ENCODE measurements at places on chromosomes 5 and 9.
A peak's percentile ranks its signal among the peaks of the same experiment; 100 is the strongest.

GRCh38 chr5:104199771-104200170 lies 637.2 kb upstream of the NUDT12 start:
- DNase-seq = no peak

- DNase-seq = no peak
These were observed 211.9 kb upstream of the CDH6 start for GRCh38 chr5:30981576-30981975.

- peak; percentile 35 for DNase-seq
These were observed 119.8 kb downstream of the EBF1 start for GRCh38 chr5:158979749-158980521.

DNA sequence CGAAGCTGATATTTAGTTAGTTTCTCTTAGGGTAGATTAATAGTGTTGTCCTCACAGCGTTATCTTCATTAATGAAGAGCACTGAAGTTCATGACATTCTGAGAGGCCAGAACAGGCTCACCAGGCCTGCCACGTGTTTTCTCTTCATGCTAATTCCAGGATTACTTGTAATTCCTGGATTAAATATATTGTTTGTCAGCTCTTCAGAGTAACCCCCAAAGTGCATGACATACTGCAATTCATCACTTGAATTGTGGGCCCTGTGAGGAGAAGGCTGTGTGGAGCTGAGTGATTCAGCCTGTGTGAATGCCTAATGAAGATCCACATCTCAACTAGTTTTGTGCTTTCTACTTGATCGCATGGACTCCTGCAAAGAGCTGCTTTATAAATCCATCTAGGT lies 401.0 kb upstream of the ADAMTSL1 start:
- no peak for DNase-seq

- peak; percentile 56 for DNase-seq
These were observed 64.1 kb downstream of the PLAC8L1 start for GRCh38 chr5:146041180-146041789.

- peak; percentile 20 for DNase-seq
These were observed 134.5 kb upstream of the FSTL4 start for GRCh38 chr5:133746834-133747233.

- peak; percentile 96 for DNase-seq
These were observed 260.3 kb upstream of the KLF4 start for GRCh38 chr9:107749787-107750444.

DNA sequence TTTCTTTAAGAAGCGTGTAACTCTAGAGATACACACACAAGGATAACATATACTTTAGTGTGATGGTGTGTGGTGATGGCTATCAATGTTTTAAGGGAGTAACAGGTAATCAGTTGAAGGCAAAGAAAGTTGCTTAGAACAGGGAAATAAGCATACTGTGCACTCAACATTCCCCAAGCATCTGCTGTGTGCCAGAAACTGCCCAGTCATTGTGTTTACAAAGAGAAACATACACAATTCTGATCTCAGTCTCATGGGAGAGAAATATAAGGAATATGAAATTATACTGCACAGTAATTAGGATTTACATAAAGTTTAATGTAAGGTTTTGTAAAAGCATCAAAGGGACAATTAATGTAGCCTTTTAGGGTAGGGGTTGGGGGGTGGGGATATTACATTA lies 224.1 kb upstream of the TYRP1 start:
- DNase-seq = no peak

GRCh38 chr9:133008824-133009223 lies 22.0 kb upstream of the GTF3C5 start:
- DNase-seq = no peak

- no peak for DNase-seq
These were observed 2.3 kb upstream of the RPL26L1 start for GRCh38 chr5:172956936-172957335.

- DNase-seq = no peak
These were observed 5.4 kb upstream of the LHX6 start for GRCh38 chr9:122234022-122234748.

- DNase-seq = no peak
These were observed 13.5 kb downstream of the ZNF79 start for GRCh38 chr9:127437497-127438264.

DNA sequence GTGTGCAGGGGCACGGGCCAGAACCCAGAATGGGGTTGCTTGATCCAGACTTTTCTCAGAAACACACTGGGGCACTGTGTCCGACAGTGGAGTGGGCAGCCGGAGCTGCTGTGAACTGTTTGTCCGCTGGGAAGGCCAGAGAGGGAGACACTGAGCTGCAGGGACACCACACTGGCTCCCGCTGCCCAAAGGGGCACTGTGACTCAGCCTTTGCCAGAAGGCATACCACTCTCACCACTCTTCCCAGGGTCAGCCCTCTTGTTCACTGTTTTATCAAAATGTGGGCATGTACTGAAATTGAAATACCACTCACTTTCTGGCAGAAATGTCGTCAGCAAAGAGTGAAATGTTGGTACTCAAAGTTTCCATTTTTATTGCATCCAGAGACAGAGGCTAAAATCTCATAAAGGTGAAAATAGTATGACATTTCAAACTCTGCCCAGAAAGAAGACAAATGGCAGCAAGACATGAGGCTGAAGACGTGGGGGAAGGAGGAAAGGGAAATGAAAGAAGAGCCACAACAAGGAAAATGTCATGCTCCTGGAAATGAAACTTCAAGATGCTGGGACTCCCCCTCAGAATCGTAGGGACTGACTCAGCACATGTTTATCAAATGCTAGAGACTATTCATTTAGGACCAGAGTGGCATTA lies 4.5 kb upstream of the IL7R start:
- DNase-seq = peak; percentile 88

DNA sequence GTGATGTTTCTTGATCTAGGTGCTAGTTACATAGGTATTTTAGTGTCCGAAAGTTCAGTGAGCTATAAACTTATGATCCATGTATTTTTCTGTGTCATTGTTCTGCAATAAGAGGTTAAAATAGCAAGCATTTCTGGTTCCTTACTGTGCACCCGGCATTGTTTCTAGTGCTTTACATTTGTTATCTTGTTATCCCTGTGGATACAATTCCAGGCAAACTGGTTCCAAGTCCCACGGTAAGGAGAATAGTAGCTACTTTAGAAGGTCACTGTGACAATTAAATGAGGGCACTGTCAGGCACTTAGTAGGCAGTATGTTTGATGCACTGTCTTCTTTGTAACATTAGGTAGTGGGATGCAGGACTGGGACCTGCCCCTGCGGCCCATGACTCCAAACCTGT lies 9.0 kb downstream of the FUBP3 start:
- DNase-seq = no peak

GRCh38 chr9:126299706-126300276 lies 26.8 kb upstream of the MVB12B start:
- no peak for DNase-seq

GRCh38 chr9:5112646-5113045 lies 72.8 kb downstream of the INSL6 start:
- DNase-seq = no peak

DNA sequence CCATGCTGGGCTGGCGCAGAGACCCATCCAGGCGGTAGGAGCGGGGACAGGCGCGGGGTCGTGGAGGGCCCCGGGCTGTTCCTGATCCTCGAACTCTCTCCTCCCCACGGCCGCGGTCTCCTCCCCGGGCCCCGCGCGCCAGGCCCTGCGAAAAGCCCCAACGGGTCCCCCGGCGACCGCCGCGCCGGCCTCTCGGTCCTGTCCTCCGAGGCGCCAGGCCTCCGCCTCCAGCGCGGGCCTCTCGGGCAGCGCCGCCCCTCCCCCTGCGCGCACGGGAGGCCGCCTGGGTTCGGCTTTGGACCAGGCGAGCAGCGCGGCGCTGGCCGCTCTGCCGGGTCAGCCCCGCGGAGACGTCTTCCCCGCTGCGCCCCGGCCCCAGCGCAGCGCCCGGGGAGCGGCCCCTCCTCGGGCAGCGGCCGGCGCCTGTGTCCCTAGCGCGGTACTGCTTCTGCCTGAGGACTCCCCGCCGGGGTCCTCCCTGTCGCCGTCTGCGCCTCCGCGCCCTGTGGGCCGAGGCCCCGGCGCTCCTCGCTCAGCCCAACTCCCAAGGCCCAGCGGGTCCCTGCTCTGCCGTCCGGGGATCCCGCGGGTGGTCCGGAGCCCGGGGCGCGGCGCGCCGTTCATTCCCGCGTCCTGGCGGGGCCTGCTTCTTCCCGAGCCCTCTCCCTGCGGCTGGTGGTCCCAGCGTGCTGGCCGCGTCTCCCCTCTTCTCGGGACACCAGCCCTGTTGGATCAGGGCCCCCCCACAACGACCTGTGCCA lies 13.4 kb downstream of the COL23A1 start:
- no peak for DNase-seq

DNA sequence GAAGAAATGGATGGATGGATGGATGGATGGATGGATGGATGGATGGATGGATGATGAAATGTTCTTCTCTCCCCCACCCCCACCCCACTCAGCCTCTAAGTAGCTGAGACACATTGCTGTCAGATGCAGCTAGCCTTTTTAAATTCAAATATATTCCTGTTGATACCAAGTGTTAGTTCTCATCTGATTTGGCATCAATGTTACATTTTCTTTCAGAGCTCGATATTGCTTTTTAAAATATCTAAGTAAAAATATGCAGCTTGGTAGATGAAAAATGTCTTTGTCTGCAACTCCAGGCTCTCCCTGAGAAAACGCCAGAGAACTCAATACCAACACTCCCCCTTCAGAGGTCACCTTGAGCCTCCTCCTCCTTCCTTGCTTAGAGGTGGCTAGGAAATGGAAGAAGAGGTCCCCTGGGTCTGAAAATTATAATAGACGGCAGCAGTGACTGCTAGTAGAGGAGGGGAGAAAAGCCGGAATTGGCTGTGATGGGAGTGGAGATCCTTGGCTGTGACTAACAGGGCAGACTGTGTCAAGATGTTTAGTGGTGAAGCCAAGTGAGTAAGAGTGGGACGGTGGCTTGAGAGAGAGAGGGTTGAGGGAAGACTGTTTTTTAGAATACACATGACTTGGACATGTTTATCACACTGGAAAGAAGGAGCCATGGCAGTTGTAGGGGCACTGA lies 156.0 kb downstream of the ZNF462 start:
- DNase-seq = peak; percentile 33

- DNase-seq = no peak
These were observed 15.0 kb upstream of the MRNIP start for GRCh38 chr5:179873588-179874110.

DNA sequence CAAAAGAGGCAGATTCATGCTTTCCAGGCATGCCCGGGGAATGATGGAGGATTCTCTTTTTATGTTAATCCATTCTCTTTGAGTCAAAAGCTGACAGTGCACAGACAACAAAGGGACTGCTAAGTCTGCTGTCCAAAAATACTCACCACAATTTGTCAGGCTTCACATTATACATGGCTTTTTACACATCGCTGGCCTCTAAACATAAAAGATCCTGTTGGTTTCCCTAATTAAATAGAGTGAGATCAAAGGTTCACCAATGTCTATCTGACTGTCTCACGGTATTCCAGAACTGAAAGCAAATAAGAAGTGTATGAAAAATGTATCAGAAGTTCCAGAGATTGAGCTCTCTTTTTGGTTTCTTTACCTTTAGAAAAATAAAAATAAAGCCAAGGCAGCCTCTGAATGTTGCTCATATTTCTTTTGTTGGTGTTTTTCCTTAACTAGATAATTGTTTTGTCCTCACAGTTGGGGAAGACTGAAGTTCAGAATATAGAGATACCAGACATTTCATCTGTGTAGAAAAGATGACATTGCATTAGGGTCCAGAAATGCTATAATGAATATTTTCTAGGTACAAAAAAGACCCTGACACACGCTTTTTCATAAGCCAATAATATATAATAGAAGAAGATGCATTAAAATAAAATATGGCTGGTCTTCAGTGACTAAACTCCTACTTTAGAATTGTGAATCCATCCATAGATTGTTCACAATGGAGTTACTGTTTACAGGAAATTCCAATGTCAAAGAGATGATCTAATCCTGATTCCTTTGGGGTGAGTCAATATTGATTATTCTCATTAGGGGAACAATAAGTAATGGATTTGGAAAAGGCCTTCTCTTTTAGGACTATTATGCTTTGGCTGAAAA lies 688.2 kb upstream of the CDH6 start:
- peak; percentile 52 for DNase-seq

GRCh38 chr5:2532809-2533208 lies 218.7 kb downstream of the IRX2 start:
- DNase-seq = no peak

GRCh38 chr9:125995006-125995405 lies 247.8 kb downstream of the PBX3 start:
- DNase-seq = no peak

- no peak for DNase-seq
These were observed 349.2 kb upstream of the MEF2C start for GRCh38 chr5:89232139-89232603.

GRCh38 chr5:147036691-147037245 lies 158.2 kb upstream of the PPP2R2B start:
- DNase-seq = no peak

DNA sequence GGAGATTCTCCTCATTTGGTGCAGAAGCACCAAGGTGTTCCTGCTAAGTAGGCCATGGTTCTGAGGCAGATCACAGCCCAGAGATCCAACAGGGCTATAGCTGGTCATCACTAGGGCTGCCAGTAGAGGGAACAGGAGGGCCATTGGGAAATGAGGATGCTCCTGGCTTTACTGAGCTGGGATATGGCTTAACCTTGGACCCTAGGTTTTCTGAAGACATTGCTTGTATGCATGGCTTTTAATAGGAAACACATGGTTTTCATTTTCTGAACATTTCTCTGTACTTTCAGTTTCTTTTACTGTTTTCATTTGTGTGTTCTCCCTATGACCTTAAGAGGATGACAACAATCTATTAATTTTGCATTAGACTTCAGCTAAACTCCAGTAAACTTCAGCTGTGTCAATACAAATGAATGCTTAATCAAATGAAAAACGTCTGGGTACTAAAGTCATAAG lies at the start of gene IFNW1:
Gene IFNW1, minus strand, starts transcription at position 406 of the 456 bp plus-strand sequence. Its CDS starts 262 bp downstream, at position 144.
- DNase-seq = no peak

DNA sequence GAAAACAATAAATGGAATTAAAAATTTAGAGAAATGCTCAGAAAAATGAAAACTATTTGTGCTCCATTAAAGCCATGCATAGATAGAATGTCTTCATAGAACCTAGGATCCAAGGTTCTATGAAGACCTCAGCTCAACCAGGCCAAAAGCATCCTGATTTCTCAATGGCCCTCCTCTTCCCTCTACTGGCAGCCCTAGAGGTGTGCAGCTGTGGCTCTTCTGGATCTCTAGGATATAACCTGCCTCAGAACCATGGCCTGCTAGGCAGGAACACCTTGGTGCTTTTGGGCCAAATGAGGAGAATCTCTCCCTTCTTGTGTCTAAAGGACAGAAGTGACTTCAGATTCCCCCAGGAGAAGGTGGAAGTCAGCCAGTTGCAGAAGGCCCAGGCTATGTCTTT lies 15.1 kb downstream of the IFNA1 start:
- DNase-seq = no peak

- DNase-seq = no peak
These were observed 53.4 kb downstream of the VAV2 start for GRCh38 chr9:133938753-133939152.

Measured in A172 (cell line).